HS-27A (cell line): ENCODE measurements at places on chromosomes 5 and 9.

GRCh38 chr5:139523635-139524445 is 37.3 kb upstream of the UBE2D2 start:
- no peak for DNase-seq

GRCh38 chr5:173303878-173304590 is 24.2 kb downstream of the STC2 start:
- no peak for DNase-seq

- DNase-seq: no peak
Measured at GRCh38 chr5:139954462-139954861, 88.6 kb downstream of the NRG2 start.

- no peak for DNase-seq
Measured at GRCh38 chr5:140265845-140266244, 37.1 kb downstream of the PFDN1 start.

DNA sequence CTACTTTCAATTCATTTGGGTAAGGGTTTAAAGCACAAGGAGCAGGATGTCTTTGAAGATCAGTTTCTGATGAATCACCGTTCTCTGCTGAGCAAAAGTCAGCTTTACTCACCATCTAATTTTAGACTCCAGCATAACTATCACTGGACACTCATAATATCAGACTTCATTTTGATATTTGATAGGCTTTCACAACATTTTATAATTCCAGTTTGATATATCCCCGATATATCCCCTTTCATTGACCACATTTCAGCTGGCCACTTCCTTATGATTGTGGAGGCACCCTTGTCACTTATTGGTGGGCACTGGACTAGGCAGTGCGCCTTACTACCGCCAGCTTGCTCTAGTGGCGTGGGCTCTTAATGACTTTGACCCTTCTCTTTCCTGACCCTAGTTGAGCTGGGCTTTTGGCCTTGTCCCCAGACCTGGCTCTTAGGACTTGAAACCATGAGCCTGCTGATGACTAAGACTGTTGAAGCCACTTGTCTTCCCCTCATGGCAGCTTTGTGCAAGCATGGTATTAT is 46.8 kb downstream of the CYSTM1 start:
- no peak for DNase-seq

GRCh38 chr5:180974612-180975315 is 13.9 kb upstream of the BTNL3 start:
- DNase-seq: no peak

GRCh38 chr9:91127653-91128052 is 234.1 kb downstream of the AUH start:
- no peak for DNase-seq

GRCh38 chr5:6773342-6774035 is 60.3 kb downstream of the TENT4A start:
- no peak for DNase-seq

GRCh38 chr5:111165058-111165457 is 59.1 kb upstream of the CAMK4 start:
- no peak for DNase-seq

- DNase-seq: no peak
Measured at GRCh38 chr5:78182838-78183237, 111.7 kb downstream of the AP3B1 start.

GRCh38 chr9:88197016-88197415 is 58.7 kb upstream of the SPATA31C2 start:
- DNase-seq: no peak
